HEK293T (cell line): ENCODE measurements at places on chromosomes 11 and 22.

GRCh38 chr11:110085255-110085838 lies 7.8 kb upstream of the ZC3H12C start:
- no peak for DNase-seq

GRCh38 chr11:65778901-65779668 lies 1.7 kb downstream of the AP5B1 start:
- DNase-seq, result no peak

DNA sequence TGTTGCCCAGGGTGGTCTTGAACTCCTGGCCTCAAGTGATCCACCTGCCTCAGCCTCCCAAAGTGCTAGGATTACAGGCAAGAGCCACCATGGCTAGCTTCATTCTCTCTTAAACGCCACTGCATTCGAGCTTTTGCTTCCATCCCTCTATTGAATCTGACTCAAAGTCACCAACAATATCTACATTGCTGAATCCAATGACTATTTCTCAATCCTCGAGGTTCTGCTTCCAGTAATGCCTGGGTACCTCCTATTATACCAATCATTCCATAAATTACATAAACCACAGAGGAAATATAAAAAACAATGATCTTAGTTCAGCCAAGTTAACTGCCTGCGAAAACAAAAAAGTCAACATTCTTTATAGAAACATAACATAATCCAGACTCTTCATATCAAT lies 11.9 kb upstream of the NXF1 start:
- no peak for DNase-seq

DNA sequence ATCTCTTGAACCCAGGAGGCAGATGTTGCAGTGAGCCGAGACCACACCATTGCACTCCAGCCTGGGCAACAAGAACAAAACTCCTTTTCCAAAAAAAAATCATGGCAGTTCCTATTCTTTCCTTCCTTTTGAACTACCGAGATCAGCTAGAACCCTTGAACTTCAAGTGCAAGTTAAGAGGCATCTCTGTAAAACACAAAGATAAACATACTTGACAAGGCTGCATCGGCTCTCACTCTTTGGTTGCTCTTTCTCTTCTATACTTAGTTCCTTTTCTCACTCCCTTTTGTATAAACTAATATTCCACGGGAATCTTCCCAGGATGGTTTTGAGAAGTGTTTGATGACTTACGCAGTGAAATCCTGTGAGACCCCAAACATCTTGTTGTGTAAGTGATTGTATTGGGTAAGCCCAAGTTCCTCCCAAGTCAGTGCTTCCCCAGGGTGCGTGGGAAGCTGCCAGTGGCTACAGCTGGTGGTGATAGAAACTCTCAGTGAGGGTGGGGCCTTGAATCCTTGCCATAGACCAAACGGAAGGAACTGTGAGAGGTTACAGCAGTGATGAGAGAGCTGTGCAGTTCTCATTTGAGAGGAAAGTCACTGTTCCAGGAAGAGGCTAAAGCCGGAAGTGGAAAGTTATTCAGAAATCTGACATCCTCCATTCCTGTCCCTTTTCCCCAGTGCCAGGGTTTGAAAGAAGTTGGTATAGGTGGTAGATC lies 24.1 kb upstream of the CDC42EP2 start:
- no peak for DNase-seq

GRCh38 chr11:18011633-18012032 lies 1.2 kb downstream of the SERGEF start:
- peak; percentile 29 for DNase-seq
